Fibroblast of lung (primary cell): ENCODE measurements at places on chromosomes 16 and 17.

GRCh38 chr17:48546137-48546923, 1.4 kb upstream of the HOXB2 start:
- H3K36me3 ChIP-seq = peaks cover 19% of the 10 kb centered on the region
- peaks cover 29% of the 10 kb centered on the region for H3K4me1 ChIP-seq
- H3K4me3 ChIP-seq = no peak overlapping the region

DNA sequence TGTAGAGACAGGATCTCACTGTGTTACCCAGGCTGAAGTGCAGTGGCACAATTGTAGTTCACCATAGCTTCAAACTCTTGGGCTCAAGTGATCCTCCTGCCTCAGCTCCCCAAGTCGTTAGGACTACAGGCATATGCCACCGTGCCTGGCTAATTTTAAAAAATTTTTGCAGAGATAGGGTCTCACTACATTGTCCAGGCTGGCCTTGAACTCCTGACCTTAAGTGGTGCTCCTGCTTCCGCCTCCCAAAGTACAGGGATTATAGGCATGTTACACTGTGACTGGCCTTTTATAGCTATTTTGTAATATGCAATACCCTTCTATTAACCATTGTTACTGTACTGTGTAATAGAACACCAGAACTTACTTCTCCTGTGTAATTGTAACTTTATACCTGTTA, 139.3 kb upstream of the ZNF267 start:
- H3K27me3 ChIP-seq = no peaks in the 10 kb centered on the region
- H3K27ac ChIP-seq = no peak overlapping the region
- no peak for DNase-seq
- no peaks in the 10 kb centered on the region for H3K36me3 ChIP-seq
- no peak overlapping the region for H3K4me3 ChIP-seq

DNA sequence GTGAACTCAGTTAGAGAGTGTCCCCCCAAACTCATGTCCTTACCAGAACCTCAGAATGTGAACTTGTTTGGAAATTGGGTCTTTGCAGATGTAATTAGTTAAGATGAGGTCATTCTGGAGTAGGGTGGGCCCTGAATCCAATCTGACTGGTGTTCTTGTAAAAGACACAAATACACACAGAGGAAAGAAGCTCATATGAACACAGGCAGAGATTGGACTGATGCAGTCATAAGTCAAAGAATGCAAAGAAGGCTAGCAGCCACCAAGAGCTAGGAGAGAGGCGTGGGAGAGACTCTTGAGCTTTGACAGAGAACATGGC, 2.1 kb upstream of the NAGPA start:
- H3K27ac ChIP-seq = no peak overlapping the region
- no peaks in the 10 kb centered on the region for H3K27me3 ChIP-seq
- DNase-seq = no peak
- H3K4me3 ChIP-seq = no peak overlapping the region
- peaks cover 2% of the 10 kb centered on the region for H3K4me1 ChIP-seq

DNA sequence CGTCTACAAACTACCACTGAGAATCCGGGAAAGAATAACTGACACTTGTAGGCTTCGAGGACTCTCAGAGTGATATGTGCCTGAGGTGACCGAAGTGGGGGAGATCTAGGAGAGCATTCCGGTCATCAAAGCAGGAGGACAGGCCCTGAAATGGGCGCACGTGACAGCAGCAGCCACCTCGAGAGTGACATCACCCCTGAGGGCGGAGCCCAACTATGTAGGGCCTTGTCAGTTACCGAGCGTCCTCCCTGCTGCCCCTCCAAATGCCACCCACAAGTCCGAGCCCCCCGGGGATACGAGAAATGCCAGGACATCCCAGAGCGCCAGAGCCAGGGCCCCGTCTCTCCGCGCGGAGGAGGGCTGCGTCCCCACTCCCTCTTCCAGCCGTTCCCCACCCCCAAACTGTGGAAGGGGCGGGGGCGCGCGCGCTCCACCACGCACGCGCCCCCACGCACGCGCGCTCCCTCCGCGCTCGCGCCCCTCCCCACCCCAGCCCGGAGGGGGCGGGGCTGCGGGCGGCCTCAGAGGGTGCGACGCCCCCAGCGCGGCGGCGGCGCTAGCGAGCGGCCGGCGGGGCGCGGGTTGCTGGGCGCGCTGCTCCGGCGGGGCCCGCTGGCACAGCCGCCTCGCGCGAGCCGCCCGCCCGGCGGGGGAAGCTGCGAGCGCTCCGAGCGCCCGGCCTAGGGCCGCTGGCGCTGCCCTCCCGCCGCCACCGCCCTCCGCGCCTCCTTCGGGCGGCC, at the start of gene TANC2:
TSS of gene TANC2 (plus strand) at position 550 of the 740 bp plus-strand sequence. CDS start 43,325 bp downstream, outside the sequence.
- H3K27me3 ChIP-seq = no peaks in the 10 kb centered on the region
- peak within 1 kb of the TSS; percentile 82 for H3K4me3 ChIP-seq
- peak; percentile 86 for DNase-seq
- H3K4me1 ChIP-seq = peaks cover 5% of the 10 kb centered on the region
- peak within 1 kb of the TSS; percentile 74 for H3K27ac ChIP-seq

DNA sequence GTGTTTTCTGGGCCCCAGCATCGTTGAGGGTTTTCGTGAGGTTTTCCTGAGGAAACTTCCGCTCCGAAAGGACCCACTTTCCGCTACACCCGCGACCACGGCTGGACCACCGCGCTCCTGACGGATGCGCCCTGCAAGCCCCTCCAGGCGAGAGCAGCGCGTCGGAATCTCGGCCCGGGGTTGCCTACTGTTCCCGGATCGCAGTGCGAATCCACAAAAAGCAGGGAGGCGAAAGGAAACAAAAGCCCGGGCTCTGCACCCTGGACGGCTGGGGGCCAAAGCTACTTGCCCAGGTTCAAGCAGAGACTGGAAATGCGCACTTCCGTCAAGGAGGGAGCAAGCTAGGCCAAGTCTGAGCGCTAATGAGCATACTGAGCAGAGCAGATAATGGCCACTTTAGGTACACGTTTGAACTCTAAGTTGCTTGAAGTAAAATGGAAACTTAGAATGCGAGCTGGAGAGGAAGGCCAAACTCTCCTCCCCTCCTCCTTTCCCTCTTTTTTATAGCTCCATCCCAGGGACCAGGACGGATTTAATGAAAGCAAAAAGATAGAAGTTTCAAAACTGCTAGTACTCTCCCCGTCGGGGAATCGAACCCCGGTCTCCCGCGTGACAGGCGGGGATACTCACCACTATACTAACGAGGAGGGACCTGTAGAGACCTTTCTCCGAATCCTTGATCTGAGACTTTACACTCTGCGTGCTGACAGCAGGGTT, 11.4 kb upstream of the AURKB start:
- H3K4me3 ChIP-seq = peak overlapping the region; percentile 72
- DNase-seq = peak; percentile 93
- H3K36me3 ChIP-seq = no peaks in the 10 kb centered on the region
- H3K27ac ChIP-seq = peak overlapping the region; percentile 91
- peaks cover 3% of the 10 kb centered on the region for H3K4me1 ChIP-seq

DNA sequence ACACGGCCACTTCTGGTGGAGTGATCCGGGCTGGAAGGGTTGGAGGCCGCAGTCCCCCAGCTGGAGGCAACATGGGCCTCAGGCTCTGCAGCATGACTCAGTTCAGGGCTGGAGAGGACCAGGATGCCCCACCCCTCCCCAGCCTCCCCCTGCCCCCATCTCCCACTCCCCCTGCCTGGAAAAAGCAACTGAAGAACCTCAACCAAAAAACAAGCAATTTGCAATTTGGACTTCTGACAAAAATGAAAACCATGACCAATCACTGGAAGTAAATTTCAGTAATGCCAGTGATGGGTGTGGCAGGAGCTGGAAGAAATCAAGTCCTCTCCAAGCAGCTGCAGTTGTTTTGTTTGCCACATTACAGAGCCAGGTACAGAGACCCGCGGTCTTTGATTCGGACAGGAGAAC, 6.6 kb upstream of the MIF4GD start:
- H3K27me3 ChIP-seq = no peaks in the 10 kb centered on the region
- H3K4me3 ChIP-seq = no peak overlapping the region
- H3K4me1 ChIP-seq = peaks cover 7% of the 10 kb centered on the region
- peak; percentile 79 for DNase-seq
- peak overlapping the region; percentile 34 for H3K27ac ChIP-seq
- peaks cover 4% of the 10 kb centered on the region for H3K36me3 ChIP-seq

DNA sequence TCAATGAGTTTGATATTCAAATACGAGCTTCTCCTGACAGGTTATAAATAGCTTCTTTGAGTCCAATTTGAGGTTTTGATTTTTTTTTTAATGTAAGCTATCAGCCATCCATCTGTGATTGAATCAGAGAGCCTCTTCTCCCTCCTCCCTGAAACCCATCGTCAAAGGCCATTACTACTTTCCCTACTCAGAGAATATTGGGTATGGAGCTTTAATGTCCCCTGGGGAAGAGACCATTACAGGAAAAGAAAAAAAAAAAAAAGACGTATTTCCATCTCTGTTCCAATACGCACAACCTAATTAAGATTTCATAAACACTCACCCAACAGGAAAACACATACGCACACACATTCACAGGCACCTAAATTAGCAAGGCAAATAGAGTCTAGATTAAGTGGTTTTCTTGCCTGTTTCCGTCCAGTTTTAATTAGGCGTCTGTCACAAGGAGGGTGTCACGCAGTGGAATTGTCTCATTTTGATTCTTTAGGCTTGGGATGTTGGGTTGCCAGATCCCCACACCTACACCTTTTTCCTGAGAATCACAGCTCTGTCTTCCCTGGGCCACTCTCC, 194.3 kb upstream of the RPL38 start:
- no peaks in the 10 kb centered on the region for H3K36me3 ChIP-seq
- H3K27me3 ChIP-seq = no peaks in the 10 kb centered on the region
- H3K27ac ChIP-seq = no peak overlapping the region
- H3K4me3 ChIP-seq = no peak overlapping the region
- no peaks in the 10 kb centered on the region for H3K4me1 ChIP-seq

- no peak overlapping the region for H3K27ac ChIP-seq
- DNase-seq = no peak
- H3K4me1 ChIP-seq = no peaks in the 10 kb centered on the region
- H3K4me3 ChIP-seq = no peak overlapping the region
- H3K36me3 ChIP-seq = no peaks in the 10 kb centered on the region
Observed at GRCh38 chr17:11499881-11500280, 98.4 kb upstream of the DNAH9 start.

DNA sequence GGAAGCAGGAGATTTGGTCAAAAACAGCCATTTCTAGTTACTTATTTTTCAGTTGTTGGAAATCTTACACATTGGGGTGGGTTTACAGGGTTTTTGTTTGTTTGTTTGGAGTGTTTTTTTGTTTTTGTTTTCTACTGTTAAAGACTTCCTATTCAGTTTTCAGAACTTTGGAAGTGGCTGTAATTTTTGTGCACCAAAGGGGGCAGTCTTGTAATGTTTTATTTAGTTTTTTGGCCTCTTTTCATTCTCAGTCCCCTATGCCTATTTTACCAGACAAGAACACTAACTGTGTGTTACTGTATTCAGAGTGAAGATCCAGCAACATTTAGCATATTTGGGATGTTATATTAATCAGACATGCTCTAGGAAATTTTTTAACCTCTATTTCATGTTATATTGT, 20.6 kb downstream of the TPPP3 start:
- no peaks in the 10 kb centered on the region for H3K4me1 ChIP-seq
- no peaks in the 10 kb centered on the region for H3K36me3 ChIP-seq
- DNase-seq = peak; percentile 19

GRCh38 chr17:69500911-69501429, 86.5 kb downstream of the MAP2K6 start:
- H3K27me3 ChIP-seq = no peaks in the 10 kb centered on the region
- no peak for DNase-seq
- peak overlapping the region; percentile 77 for H3K4me3 ChIP-seq
- no peak overlapping the region for H3K27ac ChIP-seq
- H3K36me3 ChIP-seq = no peaks in the 10 kb centered on the region

- no peak overlapping the region for H3K4me3 ChIP-seq
- no peaks in the 10 kb centered on the region for H3K27me3 ChIP-seq
- peak; percentile 89 for DNase-seq
Observed at GRCh38 chr17:6591599-6592158, 35.3 kb upstream of the PITPNM3 start.

DNA sequence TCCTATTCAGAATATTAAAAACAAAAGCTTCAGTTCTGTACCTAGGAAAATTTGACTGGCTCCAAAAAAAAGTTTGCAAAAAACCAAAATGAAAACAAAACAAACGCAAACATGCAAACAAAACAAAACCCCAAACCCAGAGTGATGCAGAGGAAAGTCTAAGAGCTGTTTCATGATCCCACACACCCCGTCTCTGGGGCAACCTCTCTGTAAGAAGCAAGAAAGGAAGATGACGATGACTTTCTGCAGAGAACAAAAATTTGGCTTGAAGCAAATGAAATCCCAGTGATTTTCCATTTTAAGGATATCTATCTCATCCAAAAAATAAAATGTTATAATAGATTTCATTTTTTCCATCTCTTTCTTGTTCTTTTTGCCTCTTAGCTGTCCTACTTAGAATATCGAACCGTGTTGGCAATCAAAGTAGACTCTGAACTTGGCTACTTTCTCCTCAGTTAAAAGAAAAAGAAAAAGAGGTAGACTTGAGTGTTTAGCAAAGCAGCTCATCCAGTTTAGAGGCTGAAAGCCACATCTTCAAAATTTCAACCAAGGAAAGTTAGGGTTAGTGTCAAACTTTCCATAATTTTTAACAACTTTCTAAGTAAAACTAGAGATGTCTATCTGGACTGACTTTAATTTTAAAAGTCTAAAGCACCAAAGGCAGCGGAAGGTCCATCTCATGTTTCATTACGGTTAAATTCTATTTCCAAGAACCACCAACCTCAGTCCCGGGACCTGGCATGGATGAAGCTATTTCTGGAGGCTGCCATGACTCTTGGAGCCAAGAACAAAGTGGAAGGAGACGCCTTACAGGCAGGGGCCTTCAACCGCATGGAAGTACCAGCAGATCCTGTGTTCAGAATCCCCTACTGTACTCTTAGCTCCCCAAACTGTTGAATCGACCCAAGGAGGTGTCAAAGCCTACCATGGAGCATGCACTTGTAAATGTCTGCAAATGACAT, 180.8 kb downstream of the XYLT1 start:
- no peaks in the 10 kb centered on the region for H3K4me1 ChIP-seq
- no peaks in the 10 kb centered on the region for H3K27me3 ChIP-seq
- DNase-seq = no peak
- no peaks in the 10 kb centered on the region for H3K36me3 ChIP-seq
- H3K4me3 ChIP-seq = no peak overlapping the region

DNA sequence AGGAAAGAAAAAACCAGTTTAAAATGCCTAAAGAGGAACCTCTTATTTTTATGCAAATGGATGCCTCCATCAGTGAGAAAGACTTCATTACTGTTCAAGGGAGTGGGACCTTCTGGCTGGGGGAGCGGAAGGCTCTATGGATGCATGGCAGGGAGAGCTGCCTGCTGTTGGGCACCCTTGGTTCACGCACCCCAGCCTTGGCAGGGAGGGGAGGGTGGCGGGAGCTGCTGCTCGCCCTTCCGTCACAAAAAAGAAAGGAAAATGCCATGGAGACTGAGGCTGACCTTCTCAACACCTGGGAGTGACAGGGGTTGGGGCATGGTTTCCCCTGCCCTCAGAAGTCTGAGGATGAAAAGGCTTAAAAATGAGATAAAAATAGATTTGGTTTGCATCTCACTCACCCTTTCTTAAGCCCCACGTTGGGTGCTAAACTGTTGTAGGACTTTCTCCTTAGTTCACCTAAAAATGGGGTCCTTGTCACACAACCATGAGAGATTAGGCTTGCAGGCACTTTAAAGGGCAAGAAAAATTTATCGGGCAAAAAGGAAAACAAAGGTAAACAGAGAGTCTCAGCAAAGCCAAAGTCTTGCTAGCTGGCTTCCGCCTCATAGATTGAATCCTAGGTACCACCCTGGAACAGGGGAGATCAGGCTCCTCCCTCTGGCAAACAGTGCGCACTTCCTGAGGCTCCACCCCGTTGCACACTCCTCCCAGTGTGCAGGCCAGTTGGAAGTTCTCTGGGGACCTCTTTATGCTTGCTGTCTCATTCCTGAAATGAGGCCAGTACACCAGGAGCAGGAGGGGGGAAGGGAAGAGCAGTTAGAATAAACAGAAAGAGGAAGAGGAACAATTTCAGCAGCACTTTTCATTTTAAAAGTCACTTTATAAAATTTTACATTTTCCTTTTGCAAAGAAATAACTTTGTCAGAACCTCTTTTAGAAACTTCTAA, 31.6 kb downstream of the PHKB start:
- H3K27me3 ChIP-seq = no peaks in the 10 kb centered on the region
- no peaks in the 10 kb centered on the region for H3K4me1 ChIP-seq
- peak overlapping the region; percentile 38 for H3K27ac ChIP-seq
- H3K4me3 ChIP-seq = no peak overlapping the region
- peak; percentile 39 for DNase-seq
